Astrocyte of the spinal cord (primary cell): ENCODE measurements at places on chromosomes 16 and 17.

DNA sequence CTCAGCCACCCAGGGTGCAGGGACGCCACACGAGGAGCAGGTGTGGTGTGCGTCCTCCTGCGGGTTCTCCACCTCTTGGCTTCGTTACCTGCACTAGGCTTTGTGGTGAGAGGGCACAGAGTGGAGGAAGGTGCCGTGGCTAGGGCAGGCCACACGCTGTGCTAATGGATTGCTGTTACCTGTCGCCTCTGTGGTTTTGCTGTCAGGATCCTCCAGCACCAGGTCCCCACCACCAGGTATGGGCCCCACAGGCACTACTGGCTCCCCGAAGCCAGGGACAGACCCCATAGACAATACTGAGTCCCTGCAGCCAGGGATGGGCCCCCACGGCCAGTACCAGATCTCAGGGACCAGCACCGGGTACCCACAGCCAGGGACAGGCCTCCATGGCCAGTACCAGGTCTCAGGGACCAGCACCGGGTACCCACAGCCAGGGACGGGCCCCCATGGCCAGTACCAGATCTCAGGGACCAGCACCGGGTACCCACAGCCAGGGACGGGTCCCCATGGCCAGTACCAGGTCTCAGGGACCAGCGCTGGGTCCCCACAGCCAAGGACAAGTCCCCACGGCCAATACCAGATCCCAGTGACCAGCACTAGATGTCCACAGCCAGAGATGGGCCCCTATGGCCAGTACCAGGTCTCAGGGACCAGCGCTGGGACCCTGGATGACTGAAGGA is 315.6 kb downstream of the SEC14L1 start:
- no peak for DNase-seq

DNA sequence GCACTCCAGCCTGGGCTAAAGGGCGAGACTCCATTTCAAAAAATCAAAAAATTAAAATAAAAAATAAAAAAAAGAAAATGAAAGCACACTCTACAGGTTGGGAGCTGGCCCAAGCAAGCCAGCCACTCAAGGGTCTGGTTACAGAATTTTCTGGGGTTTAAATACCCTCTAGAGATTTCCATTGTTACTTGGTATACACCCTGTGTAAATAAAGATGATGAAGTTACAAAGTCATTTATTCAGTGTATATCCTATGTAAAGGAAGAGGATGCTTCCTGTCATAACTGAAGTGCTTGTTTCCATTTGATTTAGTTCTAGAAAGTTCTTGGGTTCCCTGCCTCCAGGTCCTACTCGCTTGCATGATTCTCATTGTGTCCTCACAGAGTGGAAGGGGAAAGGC is 79.9 kb upstream of the C17orf78 start:
- DNase-seq: no peak

DNA sequence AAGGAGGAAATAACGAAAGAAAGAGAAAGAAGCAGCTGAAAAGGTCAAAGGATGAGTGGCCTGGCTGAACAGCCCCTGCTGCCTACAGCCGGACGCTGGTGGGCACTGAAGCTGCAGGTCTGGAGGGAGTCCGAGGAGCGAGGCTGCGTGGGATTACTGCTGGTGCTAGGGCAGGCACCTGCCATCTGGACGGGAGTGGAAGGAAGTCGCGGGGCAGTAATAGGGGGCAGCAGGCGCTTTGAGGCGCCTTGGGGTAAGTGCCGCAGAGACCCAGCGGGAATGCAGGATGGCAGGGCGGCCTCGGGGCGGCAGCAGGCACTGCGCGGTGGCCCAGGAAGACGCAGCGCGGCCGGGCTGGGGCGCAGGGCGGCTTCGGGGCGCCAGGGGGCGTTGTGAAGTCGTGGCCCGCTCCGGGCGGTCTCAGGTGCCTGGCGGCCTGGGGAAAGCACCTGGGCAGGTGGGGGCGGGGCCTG is 303 bp upstream of the SCNN1G start:
- peak; percentile 41 for DNase-seq

- DNase-seq: no peak
Measured at GRCh38 chr16:2981899-2982250, 1.6 kb upstream of the PKMYT1 start.

- no peak for DNase-seq
Measured at GRCh38 chr17:2033153-2033552, 3.2 kb downstream of the DPH1 start.

DNA sequence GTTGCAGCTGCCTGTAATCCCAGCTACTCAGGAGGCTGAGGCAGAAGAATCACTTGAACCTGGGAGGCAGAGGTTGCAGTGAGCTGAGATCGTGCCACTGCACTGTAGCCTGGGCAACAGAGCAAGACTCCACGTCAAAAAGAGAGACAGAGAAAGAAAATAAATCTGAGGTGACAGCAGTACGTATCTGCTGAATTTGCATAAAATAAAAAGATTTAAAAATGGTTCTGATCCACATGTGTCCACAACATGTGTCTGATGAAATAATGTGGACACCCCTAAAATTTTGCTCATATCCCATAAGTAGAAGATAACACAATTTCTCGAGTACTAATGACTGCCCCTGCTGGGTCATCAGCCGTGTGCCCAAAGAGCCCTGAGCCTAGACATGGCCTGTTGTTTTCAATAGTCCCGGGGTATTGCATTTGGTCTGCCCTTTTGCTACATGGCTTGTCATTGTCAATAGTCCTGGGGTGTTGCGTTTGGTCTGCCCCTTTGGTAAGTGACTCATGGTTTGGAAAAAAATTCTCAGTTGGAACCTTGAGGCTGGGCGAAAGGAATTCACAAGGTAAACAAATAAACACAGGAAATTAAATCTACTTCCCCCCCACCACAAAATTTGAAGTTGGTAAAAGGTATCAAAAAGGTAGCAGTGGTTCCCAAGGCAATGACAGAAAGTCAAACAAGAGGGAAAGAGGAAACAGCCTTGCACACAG is 434.6 kb upstream of the MAF start:
- peak; percentile 22 for DNase-seq

DNA sequence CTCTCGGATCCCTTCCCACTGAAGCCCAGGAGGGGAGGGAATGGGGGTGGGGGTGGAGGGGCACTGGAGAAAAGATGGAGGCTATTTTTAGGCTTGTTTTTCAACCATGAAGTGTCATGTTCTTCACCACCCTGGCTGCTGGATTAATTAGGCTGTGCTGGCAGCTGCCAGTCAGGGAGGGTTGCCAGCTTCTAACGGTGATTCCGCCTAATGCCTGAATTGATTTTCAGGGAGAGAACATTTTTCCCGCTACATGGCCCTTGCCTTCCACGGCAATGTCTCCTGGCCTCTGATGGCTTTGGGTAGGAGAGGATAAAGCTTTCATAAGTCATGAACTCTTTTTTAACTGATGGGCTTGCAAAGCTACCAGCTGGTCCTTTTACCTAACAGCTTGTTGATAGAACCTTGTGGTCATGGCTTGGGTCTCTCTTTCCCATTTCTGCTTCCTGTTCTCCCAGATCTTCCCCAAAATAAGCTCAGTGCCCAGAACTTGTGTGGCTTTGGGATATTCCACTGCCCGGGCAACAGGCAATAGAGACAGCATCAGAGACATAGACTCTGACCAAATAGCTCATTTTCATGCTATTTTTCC is 167.4 kb downstream of the PITPNC1 start:
- DNase-seq: no peak
